NT2/D1 (cell line): ENCODE measurements at places on chromosomes 1 and 21.
A peak's percentile ranks its signal among the peaks of the same experiment; 100 is the strongest.

DNA sequence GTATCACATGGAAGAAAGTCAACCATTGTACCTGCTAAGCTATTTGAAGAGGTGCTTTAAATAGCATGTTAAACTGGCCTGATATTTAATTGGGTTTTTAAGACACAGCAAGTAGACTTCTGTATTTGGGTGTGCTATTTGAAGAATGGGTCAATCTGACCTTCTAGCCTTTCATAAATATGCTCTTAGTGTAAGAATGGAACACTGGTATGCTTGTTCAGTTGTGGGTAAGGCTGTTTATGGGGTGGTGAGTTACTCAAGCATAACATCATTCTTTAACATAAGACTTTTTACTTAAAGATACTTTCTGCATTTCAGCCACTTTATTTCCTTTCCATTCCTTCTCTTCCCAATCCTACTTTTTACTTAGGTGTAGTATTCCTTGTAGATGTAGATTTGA is 21.4 kb downstream of the AHCYL1 start:
- DNase-seq, result no peak

DNA sequence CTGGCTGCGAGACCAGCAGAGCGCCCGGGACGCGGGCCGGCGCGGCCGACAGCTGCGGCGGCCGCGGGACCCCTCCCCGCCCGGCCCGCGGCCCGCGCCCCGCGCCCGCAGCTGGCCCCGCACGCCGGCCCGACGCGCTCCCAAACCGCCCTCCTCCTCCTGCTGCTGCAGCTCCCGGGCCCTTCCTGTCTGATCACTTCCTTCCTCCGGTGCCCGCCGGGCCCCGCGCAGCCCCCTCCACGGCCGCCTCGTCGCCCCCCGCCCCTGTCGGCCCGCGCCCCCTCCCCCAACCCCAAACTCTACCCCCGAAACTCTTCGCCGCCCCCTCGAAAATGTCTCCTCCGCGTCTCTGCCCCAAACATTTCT is 594 bp downstream of the LUZP1 start:
- no peak for DNase-seq

DNA sequence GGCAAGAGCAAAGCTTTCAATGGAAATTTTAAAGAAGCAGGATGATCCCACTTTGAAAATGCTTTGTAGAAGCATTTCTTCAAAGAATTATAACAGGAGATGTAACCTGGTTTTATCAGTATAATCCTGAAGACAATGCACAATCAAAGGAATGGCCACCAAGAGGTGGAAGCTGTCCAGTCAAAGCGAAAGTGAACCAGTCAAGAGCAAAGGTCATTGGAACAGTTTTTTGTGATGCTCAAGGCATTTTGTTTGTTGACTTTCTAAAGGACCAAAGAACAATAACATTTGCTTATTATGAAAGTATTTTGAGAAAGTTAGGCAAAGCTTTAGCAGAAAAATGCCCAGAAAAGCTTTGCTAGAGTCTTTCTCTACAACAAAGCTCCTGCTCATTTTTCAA is 5.5 kb upstream of the CD84 start:
- DNase-seq, result no peak

- no peak for DNase-seq
These were observed 4.4 kb downstream of the CYB561D1 start for GRCh38 chr1:109498161-109498801.

DNA sequence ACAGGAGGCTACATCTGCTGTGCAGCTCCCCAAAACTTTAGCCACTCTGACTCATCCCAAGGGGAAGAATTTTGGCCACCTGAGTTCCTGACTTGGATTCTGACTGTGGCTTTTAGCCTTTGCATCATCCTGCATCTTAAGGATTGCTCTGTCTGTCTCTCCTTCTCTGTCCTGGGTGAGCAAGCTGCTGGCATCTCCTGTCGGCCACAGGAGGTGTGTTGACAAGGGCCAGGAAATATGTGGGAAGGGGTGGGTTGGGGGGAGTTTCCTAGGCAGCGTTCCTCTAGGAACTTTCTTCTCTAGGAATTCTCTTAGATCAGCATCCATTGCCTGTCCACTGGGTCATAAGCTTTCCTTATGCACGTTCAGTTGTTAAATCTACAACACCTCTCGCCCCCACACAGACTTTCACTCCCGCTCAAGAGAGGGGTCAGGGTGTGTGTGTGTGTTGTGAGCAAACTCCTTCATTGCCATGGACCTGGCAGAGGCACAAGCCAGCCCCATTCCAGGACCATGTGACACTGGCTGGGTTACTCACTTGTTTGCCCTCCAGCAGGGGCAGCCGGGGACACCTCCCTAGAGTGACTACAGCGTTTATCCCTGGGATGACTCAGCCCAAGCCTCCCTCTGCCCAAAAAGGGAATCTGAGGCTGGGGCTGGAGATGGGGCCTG is 145.0 kb upstream of the DUSP10 start:
- DNase-seq, result peak; percentile 22

- no peak for DNase-seq
These were observed 1279.8 kb upstream of the ADGRL2 start for GRCh38 chr1:80520949-80521348.

DNA sequence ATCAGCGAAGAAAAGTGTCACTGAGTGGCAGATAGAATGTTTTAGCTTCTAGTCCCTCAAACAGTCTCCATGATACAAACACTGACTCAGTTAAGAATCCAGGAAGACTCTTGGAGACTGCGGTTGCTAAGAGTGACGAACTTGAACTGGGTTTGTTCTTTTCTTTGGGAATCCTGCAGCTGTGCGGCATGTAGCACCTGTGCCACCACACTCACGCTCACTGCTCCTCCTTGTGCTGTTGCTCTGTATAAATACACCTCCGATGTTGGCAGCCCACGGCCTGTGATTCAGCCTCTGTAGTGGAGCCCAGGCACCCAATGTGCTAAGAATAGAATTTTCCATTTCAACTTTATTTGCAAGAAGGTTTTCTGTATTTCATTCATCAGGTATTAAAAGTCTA is 5.5 kb upstream of the PPIE start:
- DNase-seq, result no peak

GRCh38 chr1:175900171-175900570 is 156.8 kb upstream of the TNR start:
- DNase-seq, result no peak

DNA sequence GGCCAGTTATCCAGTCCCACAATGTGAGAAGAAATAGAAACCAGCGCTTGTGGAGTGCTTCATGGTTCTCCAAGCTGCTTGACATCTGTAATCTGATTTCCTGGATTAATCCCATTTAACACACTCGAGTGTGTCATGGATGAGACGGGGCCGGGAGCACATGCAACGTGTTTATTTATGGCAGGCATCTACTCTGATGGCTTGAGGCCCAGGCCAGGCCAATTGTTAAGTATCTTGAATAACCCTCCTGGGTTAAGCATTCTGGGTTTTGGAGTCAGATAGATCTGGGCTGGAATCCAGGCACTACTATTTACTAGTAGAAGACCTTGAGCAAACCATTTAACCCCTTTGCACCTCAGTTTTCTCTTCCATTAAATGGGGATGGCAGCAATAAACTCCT is 37.5 kb upstream of the LAPTM5 start:
- DNase-seq, result no peak

DNA sequence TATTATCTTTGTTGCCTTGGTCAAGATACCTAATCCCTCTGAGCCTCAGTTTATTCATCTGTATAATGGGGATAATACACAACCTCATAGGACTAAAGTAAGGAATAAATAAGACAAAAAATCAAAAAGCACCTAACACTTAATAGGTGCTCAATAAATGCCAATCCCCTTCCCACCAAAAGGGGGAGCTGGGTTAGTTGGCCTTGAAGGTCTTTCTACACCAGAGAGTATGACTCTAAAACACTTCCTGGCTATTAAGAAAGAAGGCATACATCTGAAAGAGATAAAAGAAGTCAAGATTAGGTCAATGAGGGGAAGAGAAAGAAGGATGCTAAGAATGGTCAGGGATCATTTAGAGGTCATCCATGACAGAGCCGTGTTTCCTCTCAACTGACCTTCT is 11.1 kb downstream of the VSIG8 start:
- no peak for DNase-seq

GRCh38 chr1:65180977-65181376 is 33.0 kb downstream of the AK4 start:
- no peak for DNase-seq

DNA sequence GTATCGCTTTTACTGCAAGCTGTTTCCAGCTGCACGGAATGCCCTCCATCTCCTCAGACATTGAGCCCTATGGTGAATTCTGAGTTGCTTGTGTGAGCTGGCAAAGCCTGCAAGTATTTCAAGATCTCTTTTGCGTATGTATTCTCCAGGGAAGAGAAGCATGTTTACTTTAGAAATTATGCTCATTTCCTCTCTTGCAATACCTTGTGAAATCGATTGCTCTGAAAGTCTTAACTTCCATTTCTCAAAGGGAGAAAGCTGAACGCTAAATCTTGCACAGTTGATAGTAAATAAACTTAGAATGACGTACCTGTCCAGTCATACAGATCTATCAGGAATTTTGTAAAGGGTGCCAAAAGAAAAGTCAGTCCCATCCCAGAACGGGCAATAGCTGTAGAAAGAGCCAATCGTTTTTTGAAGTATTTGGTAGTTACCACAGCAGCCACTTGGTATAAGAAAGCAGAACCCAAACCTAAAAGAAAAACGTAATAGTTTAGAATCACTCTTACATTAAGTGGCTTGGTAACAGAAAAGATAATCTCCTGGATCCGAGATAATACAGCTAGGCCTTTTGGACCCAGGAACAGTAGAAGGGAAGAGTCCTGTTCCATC is 10.0 kb downstream of the SLC16A4 start:
- no peak for DNase-seq

- DNase-seq, result no peak
These were observed 16.6 kb downstream of the AK4 start for GRCh38 chr1:65164633-65165032.

DNA sequence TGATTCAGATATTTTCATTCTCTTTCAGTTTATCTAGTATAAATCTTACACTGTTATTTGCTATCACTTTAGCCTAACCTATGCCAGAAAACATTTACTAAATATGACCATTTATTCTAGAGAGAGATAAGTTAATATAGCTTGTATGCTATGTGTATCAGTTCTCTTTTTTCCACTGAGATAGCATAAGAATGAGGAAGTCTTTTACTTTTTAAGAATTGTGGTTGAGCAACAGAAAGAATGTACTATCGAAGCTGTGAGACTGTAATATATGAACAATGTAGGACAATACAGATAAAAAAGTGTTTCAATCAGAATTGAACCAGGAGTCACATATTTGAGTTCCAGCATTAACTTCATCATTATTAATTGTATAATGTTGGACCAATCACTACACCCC is 479.9 kb upstream of the PLXNA2 start:
- no peak for DNase-seq

- DNase-seq, result peak; percentile 77
These were observed 277.3 kb upstream of the FMN2 start for GRCh38 chr1:239814306-239814881.

- DNase-seq, result no peak
These were observed 465.6 kb upstream of the ADGRL4 start for GRCh38 chr1:79472067-79472656.

DNA sequence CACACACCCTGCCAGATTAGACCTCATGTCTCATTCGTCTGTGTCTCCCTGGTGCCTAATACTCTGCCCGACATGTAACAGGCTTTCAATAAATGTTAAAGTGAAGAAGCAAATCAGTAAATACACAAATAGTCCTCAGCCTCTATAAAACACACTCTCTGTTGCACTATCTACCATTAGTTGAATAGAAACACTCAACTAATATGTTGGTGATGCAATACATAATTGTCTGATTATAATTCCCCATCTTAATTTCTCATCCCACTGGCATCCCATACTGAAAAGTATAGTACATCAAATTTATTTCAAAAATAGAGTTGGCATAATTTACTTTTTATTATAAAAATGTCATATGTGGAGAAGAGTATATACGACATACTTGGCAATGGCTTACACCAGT is 162.4 kb downstream of the PAPPA2 start:
- DNase-seq, result no peak

DNA sequence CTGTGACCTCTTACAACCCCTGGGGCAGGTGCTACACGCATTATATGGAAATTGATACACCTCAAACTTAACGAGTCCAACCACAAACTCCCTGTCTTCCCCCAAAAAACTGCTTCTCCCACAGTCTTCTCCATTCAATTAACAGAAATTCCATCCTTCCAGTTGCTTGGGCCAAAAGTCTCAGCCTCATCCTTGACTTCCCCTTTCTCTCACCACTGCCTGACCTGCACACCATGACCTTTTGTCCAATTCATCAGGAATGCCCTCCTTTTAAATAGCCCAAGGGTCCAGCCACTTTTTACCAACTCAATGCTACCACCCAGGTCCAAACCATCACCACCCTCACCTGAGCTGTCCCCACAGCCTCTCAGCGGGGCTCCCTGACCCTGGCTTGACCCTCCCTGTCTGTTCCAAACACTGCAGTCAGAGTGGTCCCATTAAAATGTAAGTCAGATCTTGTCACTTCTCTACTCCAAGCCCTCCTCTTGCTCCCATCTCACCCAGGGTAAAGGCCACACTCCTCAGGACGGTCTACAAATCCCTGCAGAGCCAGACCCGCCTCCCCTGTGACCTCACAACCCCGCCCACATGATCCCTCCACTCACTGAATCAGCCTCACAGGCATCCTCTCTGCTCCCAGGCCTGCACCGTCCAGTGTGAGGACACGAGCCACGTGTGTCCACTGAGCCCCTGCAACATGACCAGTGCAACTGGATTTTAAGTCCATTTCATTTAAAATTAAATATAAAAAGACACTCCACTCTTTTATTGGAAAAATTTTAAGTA is 18.5 kb downstream of the KCNN3 start:
- DNase-seq, result no peak
